Uterus (tissue), 4 donors: ENCODE measurements at places on chromosomes 5 and 9. TPM values are rescaled to one million over a fixed set of nuclear protein-coding genes. Genes with fewer than 3 reads are reported as not detected.

Gene PTGS1
- 20.6 TPM for total RNA-seq

Gene ELAVL2
- total RNA-seq, result 0.15 TPM

Gene P4HA2
- total RNA-seq, result 76.3 TPM

Gene RETREG1
- 12.5 TPM for total RNA-seq

Gene SPATA31A3
- total RNA-seq, result not detected

Gene TYRP1
- 1.2 TPM for total RNA-seq

DNA sequence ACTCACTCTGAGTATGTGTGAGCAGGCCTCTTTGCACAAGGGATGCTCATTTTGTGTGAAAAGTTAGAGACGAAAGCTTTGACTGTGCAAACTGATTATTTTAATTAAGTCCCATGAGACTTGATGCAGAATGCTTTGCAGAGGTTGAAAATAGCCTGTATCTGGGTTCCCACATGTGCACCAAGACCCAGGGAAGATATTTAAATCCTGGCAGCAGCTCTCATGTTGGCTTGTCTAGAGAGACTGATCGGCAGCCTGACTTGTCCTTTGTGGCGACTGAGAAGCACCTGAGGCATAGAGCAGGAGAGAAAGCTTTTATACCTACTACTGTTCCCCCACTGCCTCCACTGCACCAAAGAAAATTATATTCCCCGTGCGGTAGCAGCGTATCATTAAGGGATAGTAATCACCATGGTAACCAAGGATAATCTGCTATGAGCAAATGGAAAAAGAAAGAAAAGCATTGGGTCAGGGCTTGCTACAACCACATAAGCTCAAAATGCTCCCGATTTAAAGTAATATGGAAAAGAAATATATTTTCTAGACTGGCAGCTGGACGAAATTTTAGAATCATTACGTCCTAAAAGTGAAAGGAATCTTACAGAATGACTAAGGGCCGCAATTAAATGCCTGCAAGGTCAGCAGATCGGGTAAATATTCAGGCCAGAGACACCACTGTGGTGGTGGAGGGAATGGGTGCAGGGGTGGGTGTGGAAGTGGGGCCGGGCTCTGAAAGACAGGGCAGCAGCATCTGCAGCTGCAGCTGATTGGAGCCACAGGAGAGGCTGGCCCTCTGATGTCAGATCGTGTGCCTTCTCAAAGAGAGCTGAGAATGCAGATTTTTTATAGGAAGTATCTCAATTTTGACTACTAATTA lies 135.3 kb upstream of the EPB41L4A start:
- no peaks in the 10 kb centered on the region for H3K27me3 ChIP-seq

DNA sequence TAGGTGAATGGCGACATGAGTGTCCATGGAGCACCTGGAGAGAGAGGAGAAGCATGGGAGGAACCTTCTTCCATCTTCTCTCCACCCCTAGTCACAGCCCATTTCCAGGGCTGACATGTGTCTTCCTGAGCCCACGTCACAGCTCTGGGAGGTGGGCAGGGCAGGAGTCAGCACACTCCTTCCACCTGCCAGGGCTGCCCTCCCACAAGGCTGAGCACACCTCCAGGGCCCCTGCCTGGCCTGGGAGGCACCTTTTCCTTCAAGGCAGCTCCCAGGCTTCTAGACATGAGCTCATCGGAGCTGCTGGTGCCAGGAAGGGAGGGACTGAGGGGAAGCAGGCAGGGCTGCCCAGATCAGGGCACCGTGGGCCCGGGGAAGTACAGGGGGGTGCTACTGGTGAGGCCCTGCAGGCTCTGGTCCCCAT lies 13.6 kb upstream of the SYNPO start:
- peak overlapping the region; percentile 85 for H3K27ac ChIP-seq
- no peak overlapping the region for H3K4me3 ChIP-seq
- peaks cover 5% of the 10 kb centered on the region for H3K4me1 ChIP-seq
- no peaks in the 10 kb centered on the region for H3K36me3 ChIP-seq

DNA sequence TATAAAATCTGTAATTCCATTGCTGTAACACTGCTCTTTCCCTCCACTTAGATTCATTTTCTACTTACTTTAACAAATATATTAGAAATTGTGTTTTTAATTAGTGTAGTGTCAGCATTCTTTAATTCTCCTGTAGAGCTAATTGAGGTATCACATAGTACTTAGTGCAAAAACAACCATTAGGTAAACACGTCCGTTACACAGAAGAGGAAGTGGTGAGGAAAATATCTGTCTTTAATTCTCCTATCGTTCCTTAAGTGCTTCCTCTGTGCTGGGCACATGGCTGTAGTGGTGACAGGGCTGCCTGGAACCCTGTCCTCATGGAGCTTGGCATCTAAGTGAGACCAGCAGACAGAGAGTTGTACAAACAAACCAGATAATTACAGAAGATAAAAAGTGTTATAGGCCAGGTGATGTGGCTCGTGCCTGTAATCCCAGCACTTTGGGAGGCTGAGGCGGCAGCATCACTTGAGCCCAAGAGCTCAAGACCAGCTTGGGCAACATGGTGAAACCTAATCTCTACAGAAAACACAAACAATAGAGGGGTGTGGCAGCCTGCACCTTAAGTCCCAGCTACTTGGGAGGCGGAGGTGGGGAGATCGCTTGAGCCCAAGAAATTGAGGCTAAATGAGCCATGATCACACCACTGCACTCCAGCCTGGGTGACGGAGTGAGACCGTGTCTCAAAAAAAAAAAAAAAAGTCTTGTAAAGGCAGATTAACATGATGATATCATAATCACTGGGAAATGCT lies 36.4 kb downstream of the PARP8 start:
- H3K27ac ChIP-seq, result no peak overlapping the region
- H3K4me3 ChIP-seq, result no peak overlapping the region
- H3K27me3 ChIP-seq, result no peaks in the 10 kb centered on the region
- H3K36me3 ChIP-seq, result no peaks in the 10 kb centered on the region
- no peaks in the 10 kb centered on the region for H3K4me1 ChIP-seq
- no peak for DNase-seq

GRCh38 chr9:115301581-115301980 lies 183.6 kb upstream of the TNC start:
- H3K4me3 ChIP-seq, result no peak overlapping the region
- no peak overlapping the region for H3K27ac ChIP-seq
- DNase-seq, result no peak

DNA sequence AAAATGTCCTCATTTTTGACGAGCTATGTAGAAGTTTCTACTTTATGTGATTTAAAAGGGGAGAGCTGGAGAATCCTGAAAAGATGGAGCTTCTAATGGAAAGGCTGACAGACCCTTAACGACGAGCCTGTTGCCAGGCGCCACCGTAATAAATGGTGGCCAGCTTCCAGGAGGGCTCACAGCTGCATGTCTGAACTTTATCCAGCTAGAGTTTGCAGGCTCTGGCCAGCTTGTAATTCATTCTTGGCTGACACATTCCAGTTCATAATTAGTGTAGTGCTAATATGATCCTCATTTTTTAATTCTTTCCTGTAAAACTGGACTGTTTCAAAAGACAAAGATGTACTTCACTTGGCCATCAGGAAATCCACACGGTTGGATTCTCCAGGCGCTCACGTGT lies 246.7 kb downstream of the GAS1 start:
- peak; percentile 71 for DNase-seq
- H3K4me1 ChIP-seq, result peaks cover 21% of the 10 kb centered on the region
- H3K27me3 ChIP-seq, result no peaks in the 10 kb centered on the region
- H3K36me3 ChIP-seq, result no peaks in the 10 kb centered on the region
- H3K4me3 ChIP-seq, result no peak overlapping the region
- H3K27ac ChIP-seq, result peak overlapping the region; percentile 66

DNA sequence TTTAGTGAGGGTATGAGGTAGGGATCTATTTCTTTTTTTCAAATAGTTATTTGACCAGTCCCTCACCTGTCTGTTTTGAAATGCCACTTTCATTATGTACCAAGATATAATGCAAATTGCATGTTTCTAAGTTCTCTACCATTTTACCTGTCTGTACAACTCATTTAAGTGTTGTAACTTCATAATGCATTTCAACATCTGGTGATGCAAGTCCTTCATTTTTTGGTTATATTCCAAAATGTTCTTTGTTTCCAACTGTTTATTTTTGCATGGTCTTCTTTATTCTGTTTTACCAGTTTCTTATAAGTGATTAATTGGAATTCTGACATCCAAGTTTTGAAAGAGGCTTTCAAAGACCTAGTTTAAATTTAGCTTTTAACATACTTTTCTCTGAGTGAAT lies 26.8 kb downstream of the TDRD7 start:
- no peak overlapping the region for H3K4me3 ChIP-seq
- H3K27me3 ChIP-seq, result no peaks in the 10 kb centered on the region
- no peaks in the 10 kb centered on the region for H3K36me3 ChIP-seq
- no peak for DNase-seq
- no peaks in the 10 kb centered on the region for H3K4me1 ChIP-seq

GRCh38 chr5:91128604-91129003 lies 254.5 kb downstream of the ARRDC3 start:
- H3K4me3 ChIP-seq, result no peak overlapping the region
- peak overlapping the region; percentile 74 for H3K27ac ChIP-seq
- no peaks in the 10 kb centered on the region for H3K4me1 ChIP-seq
- H3K36me3 ChIP-seq, result no peaks in the 10 kb centered on the region
- DNase-seq, result no peak

- no peaks in the 10 kb centered on the region for H3K36me3 ChIP-seq
- no peak overlapping the region for H3K4me3 ChIP-seq
- H3K4me1 ChIP-seq, result peaks cover 23% of the 10 kb centered on the region
- no peaks in the 10 kb centered on the region for H3K27me3 ChIP-seq
- DNase-seq, result no peak
Measured at GRCh38 chr5:132271251-132272246, 14.1 kb downstream of the PDLIM4 start.

- no peak for DNase-seq
- H3K27me3 ChIP-seq, result no peaks in the 10 kb centered on the region
- H3K27ac ChIP-seq, result no peak overlapping the region
- peaks cover 7% of the 10 kb centered on the region for H3K4me1 ChIP-seq
- no peak overlapping the region for H3K4me3 ChIP-seq
Measured at GRCh38 chr5:759781-760362, 24.7 kb downstream of the ZDHHC11B start.

GRCh38 chr5:176887252-176887849 lies 11.8 kb downstream of the HK3 start:
- no peak for DNase-seq
- no peaks in the 10 kb centered on the region for H3K36me3 ChIP-seq

DNA sequence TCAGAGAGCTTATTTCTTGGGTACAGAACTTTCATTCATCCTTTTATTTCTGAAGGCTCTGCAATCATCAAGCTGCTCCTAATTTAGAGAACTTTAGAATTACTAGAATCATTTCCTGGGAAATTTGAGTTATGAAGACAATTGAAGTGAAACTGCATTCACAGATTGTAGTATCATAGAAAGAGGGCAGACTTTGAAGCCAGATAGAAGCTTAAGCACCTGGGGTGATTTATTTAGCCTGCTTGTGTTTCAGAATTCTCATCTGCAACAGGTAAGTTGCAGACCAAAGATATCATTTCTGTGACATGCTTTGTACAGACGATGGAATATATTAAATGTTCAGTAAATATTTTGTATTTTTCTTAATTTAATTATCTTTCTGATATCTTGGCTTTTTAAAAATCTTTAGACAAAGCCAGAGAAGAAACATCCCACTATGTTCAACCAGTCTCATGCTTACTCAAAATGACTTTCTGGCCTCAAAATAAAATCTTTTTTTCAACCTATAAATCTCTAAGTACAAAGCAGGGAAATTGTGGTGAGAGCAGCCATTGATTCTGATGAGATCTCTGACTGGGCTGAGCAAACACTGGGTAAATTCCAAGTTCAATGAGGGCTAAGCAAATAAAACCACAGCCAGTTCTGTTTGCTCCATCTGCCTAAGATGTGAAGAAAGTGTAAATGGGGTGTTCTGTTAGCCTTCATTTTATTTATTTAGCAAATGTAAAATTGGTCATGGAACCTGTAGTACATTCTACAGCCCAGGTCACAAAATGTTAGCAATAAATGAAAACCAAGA lies 264.7 kb upstream of the CCNG1 start:
- no peak overlapping the region for H3K27ac ChIP-seq
- H3K4me3 ChIP-seq, result no peak overlapping the region
- no peaks in the 10 kb centered on the region for H3K36me3 ChIP-seq
- H3K4me1 ChIP-seq, result no peaks in the 10 kb centered on the region
- DNase-seq, result no peak

- no peaks in the 10 kb centered on the region for H3K4me1 ChIP-seq
- no peak for DNase-seq
- peak overlapping the region; percentile 21 for H3K27ac ChIP-seq
- no peaks in the 10 kb centered on the region for H3K27me3 ChIP-seq
Measured at GRCh38 chr5:95080030-95080429, 204.9 kb downstream of the MCTP1 start.

GRCh38 chr9:16825971-16826625 lies 44.4 kb downstream of the BNC2 start:
- no peaks in the 10 kb centered on the region for H3K36me3 ChIP-seq
- no peaks in the 10 kb centered on the region for H3K27me3 ChIP-seq
- no peaks in the 10 kb centered on the region for H3K4me1 ChIP-seq
- peak overlapping the region; percentile 48 for H3K27ac ChIP-seq
- H3K4me3 ChIP-seq, result no peak overlapping the region

GRCh38 chr5:177336112-177336511 lies 15.4 kb downstream of the LMAN2 start:
- DNase-seq, result no peak
- no peaks in the 10 kb centered on the region for H3K4me1 ChIP-seq
- no peaks in the 10 kb centered on the region for H3K36me3 ChIP-seq
- no peak overlapping the region for H3K4me3 ChIP-seq
- no peak overlapping the region for H3K27ac ChIP-seq

- H3K27me3 ChIP-seq, result no peaks in the 10 kb centered on the region
- no peak overlapping the region for H3K4me3 ChIP-seq
- DNase-seq, result no peak
- H3K36me3 ChIP-seq, result no peaks in the 10 kb centered on the region
- no peaks in the 10 kb centered on the region for H3K4me1 ChIP-seq
Measured at GRCh38 chr5:136526791-136527190, 161.4 kb upstream of the TRPC7 start.

DNA sequence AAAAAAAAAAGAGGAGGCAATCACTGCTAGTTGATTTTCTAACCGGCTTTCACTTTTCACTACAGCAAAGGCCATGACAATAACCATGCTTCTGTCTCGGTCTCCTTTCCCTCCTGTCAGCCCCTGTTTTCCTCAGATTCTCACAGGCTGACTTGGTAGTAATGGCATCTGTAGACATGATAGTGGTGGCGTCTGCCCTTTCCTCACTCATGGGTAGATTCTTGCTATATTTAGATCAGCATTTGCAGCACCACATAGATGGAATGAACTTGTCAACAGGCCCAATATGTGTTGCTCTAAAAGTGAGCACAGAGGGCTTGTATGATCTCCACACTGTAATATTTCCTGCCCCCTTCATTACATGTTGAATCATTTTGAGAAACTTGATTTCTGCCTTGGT lies 120.3 kb upstream of the FTMT start:
- H3K36me3 ChIP-seq, result no peaks in the 10 kb centered on the region
- H3K27ac ChIP-seq, result no peak overlapping the region
- H3K4me1 ChIP-seq, result no peaks in the 10 kb centered on the region
- no peak overlapping the region for H3K4me3 ChIP-seq

- H3K27me3 ChIP-seq, result no peaks in the 10 kb centered on the region
- no peak for DNase-seq
- no peak overlapping the region for H3K4me3 ChIP-seq
- H3K36me3 ChIP-seq, result no peaks in the 10 kb centered on the region
- no peaks in the 10 kb centered on the region for H3K4me1 ChIP-seq
Measured at GRCh38 chr9:104456831-104457230, 47.2 kb upstream of the OR13F1 start.

- H3K27ac ChIP-seq, result no peak overlapping the region
- no peak overlapping the region for H3K4me3 ChIP-seq
- H3K27me3 ChIP-seq, result no peaks in the 10 kb centered on the region
Measured at GRCh38 chr5:930866-931265, 38.2 kb downstream of the TRIP13 start.
